ENCODE measurements at places on chromosomes 2 and 18.

DNA sequence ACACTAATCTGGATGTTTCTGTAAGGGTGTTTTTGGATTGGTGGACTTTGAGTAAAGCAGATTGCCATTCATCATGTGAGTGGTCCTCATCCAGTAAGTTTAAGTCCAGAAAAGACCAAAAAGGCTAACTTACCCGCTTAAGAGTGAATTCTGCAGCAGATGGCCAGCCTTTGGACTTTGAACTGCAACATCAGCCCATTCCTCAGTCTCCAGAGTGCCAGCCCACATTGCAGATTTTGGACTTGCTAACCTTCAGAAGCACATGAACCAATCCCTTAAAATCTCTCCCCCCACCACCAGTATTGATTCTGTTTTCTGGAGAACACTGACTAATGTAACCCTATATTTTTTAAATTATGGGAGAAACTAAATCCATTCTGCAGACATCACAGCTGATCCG is 30.0 kb upstream of the SPATS2L start:
- H3K27me3 ChIP-seq, result no peaks in the 10 kb centered on the region
- no peak overlapping the region for H3K4me3 ChIP-seq
- DNase-seq, result no peak
- no peaks in the 10 kb centered on the region for H3K36me3 ChIP-seq
- H3K4me1 ChIP-seq, result no peaks in the 10 kb centered on the region
- H3K27ac ChIP-seq, result no peak overlapping the region

- H3K27me3 ChIP-seq, result no peaks in the 10 kb centered on the region
- H3K36me3 ChIP-seq, result no peaks in the 10 kb centered on the region
- H3K27ac ChIP-seq, result peak overlapping the region; percentile 93
These were observed 2.5 kb downstream of the SNX17 start for GRCh38 chr2:27372937-27373336.

DNA sequence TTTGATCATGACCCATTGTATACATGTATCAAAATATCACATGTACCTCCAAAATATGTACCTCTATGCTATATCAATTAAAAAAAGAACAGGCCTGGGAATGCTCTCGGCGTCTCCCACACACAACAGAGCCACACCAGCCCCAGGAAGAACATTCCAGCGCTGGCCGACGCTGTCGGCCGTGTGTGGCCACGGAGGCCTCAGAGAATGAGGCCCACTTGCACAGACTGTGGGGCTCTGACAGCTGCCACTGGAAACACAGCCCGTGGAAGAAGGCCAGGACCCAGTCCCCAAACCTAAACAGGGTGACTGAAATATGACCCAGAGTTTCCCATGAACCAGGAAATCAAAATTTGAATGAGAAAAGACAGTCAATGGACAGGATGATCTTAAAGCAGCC is 69.7 kb downstream of the EIPR1 start:
- H3K27me3 ChIP-seq, result no peaks in the 10 kb centered on the region
- no peak overlapping the region for H3K4me3 ChIP-seq
- no peak overlapping the region for H3K27ac ChIP-seq
- H3K36me3 ChIP-seq, result no peaks in the 10 kb centered on the region

DNA sequence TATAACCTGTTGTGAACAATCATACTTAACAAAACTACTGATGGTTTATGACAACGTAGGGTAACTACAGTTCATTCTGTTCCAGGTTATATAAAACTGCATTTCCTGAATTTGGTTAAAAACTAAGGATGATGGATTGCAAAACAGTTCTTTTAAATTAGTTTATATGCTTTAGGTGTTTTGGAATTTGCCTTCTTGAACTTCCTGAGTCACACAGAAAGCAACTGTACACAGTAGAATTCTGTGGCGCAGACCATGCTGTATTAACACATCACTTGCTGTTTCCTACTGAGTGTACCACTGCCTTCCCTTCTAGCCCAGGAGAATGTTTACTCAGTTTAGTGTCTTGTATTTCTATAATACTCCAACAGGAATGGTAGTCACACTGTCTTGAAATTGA is 19.4 kb downstream of the ITGB1BP1 start:
- H3K27me3 ChIP-seq, result no peaks in the 10 kb centered on the region
- no peak overlapping the region for H3K27ac ChIP-seq
- no peaks in the 10 kb centered on the region for H3K36me3 ChIP-seq
- no peak overlapping the region for H3K4me3 ChIP-seq
- H3K4me1 ChIP-seq, result peaks cover 3% of the 10 kb centered on the region
- no peak for DNase-seq

DNA sequence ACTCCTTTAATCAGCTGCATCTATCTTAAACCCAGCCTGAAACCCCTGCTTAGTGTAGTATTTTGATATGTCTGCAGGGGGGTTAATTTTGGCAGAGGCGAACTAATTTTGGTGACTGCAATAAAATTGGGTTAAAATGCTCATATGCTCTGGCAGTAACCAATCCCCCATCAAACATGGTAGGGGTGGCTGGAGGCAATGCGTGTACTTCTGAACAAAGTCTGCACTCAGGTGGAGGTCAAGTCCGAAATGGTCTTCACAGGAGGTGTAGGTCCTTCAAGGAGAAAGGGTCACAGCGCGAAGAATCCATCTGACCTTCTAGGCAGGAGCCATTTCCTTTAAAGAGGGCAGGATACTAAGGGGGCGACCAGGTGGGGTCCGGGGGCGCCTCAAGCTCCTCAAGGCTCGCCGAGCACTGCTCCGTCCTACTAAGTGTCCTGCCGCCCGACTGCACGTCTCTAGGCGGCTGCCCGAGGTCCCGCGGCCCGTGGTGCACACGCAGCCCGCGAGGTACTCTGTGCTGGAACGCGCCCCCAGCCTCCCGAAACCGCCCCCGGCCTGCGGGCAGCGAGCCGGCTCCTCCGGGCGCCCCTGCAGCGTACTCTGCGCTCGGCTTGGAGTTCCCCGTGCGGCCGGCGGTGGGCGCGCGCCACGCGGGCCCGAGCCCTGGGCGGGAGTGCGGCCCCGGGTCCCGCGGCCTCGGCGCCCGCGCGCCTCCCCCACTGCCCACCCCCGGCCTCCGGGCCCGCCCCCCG is 1.7 kb upstream of the LDLRAD4 start:
- no peaks in the 10 kb centered on the region for H3K36me3 ChIP-seq
- no peaks in the 10 kb centered on the region for H3K27me3 ChIP-seq
- peaks cover 22% of the 10 kb centered on the region for H3K4me1 ChIP-seq
- DNase-seq, result no peak
- H3K27ac ChIP-seq, result peak overlapping the region; percentile 84

GRCh38 chr2:8628179-8628865 is 53.5 kb upstream of the ID2 start:
- H3K27me3 ChIP-seq, result no peaks in the 10 kb centered on the region
- no peak overlapping the region for H3K4me3 ChIP-seq
- no peak for DNase-seq
- H3K4me1 ChIP-seq, result no peaks in the 10 kb centered on the region

Data from breast epithelium (tissue), 4 donors.